Tongue (tissue), 3 donors: ENCODE measurements at places on chromosomes 1 and 21. TPM values are rescaled to one million over a fixed set of nuclear protein-coding genes. Genes with fewer than 3 reads are reported as not detected.

AK5 gene
- 4.8 TPM for total RNA-seq

PDPN gene
- 10.5 TPM for total RNA-seq

- DNase-seq: no peak
Observed at GRCh38 chr1:62989497-62989896, 205.6 kb downstream of the ATG4C start.

LINGO4 gene
- 0.41 TPM for total RNA-seq
